NCI-H526 (cell line): ENCODE measurements at places on chromosomes 16 and 17.

DNA sequence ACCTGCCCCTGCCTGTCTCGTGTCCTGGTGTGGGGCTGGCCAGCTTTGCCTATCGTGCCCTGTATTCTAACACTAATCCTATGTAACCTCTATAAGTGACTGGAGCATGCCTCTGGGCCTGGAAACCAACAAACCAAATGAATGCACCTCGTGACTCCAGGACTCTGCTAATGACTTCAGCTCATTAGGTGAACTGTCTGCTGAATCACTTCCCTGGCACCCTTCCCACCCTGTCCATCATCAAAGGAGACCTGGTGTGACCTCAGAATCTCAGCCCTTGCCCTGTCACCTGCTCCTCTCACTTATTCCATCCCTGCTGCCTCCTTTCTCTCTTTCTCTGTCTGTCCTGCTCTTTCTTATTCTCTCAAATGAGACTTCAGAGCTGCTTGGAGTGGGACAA is 322.4 kb downstream of the CBLN1 start:
- no peak for DNase-seq

- no peak for DNase-seq
Measured at GRCh38 chr17:31744511-31744951, 114.5 kb downstream of the COPRS start.

- DNase-seq, result no peak
Measured at GRCh38 chr16:85416228-85417109, 196.7 kb upstream of the GSE1 start.

DNA sequence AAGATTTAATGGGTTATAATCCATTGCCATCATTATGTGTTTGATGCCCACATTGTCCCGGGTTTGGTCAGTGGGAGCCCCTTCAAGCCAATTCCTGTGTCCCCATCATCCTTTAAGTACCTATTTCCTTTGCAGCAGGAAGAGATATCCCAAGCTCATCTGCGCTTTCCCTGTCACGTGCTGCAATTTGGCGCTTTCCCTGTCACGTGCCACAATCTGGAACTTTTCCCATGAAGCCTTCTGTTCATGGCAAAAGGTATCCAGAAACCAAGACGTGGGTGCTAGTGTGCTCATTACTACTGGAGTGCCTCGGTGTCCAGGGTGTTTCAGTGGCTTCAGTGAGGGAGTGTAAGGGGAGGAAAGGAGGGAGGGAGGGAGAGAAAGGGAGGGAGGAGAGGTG is 168.5 kb downstream of the NPIPB11 start:
- DNase-seq, result no peak

DNA sequence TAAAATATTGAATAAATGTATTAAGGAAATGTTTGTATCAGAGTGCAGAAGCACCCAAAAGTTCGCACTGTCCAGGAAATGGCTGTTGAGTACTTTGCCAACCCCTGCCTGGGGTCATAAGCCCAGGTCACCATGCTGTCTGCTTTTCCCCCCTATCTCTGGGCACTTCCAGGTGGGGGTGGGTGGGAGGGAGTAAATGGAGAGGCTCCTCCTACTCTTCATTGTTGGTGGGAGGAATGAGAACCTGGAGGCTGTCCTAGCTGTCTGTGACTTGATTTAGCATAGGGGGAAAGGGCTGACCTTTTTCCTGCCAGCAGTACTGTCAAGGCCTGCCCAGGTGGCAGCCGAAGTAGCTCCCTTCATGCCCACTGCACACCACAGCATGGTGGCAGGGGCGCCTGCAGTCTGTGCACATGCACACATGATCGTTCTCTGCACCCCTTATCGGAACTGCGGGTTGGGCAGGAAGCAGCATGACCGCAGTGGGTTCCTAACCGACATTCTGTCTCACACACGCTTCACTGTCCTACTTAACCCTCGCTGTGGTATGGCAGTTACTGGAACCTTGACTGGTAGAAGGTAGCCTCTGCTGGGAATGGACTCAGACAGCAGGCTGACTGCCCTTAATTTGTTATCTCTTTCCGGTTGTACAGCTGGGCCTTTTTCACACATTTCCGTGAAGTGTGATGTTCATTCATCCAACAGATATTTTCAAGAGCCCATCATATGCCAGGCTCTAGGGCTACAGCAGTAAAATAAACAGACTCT is 41.5 kb downstream of the LDHD start:
- no peak for DNase-seq

GRCh38 chr17:8825802-8826201 is 26.6 kb upstream of the MFSD6L start:
- no peak for DNase-seq

DNA sequence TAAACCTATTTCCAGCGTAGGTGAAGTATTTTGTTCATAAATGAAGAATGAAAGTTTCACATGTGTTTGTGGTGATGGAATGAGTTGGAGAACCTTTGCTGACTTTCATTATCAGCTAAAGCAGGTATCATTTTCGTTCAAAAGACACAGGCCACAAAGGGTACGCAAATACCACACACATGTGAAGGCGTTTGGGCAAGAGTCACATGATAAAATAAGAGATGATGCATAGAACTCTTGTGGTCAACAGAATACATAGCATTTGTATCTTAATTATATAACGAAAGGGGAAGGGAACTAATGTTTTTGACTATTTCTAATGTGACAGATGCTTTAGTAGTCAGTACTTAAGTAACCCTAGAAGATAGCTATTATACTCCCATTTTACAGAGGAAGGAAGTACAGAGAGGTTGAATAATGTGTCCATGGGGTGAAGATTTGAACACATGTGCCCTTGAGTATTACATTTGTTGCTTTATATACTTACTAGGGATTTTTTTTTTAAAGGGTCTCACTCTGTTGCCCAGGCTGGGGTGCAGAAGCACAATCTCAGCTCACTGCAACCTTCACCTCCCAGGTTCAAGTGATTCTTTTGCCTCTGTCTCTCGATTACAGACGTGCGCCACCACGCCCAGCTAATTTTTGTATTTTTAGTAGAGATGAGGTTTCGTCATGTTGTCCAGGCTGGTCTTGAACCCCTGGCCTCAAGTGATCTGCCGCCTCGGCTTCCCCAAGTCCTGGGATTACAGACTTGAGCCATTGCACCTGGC is 4.8 kb downstream of the RPA1 start:
- DNase-seq, result no peak

DNA sequence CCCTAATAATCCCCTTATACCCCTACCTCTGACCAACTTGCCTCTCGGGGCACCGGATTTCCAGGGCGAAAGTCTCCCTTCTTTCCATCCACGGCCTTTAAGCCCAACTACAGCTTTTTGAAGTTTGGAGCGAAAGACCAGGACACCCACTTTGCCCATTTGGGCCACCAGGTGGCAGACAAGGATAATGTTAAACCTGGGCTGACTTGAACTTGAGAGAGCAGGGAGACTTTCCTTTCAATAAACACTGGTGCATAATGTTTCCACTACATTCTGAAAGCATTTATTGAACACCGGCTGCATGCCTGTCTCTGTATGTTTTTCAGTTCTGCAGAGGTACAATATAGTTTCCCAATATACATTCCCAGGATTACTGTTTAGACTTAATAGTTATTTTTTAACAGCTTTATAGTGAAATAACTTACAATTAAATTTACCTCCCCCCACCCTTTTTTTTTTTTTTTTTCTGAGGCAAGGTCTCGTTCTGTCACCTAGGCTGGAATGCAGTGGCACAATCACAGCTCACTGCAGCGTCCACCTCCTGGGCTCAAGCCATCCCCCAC is 6.9 kb upstream of the CES3 start:
- DNase-seq, result peak; percentile 37

GRCh38 chr17:44604768-44605485 is 47.6 kb downstream of the FZD2 start:
- DNase-seq, result no peak

DNA sequence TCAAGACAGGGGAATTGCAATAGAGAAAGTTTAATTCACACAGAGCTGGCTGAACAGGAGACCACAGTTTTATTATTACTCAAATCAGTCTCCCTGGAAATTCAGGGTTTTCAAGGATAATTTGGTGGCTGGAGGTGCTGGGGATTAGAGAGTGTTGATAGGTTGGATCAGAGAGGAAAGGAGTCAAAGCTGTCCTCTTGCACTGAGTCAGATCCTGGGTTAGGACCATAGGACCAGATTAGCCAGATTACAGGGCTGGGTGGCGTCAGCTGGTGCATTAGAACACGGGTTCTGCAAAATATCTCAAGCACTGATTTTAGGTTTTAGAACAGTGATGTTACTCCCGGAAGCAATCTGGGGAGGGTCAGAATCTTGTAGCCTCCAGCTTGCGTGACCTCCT is 1.8 kb upstream of the NSMCE1 start:
- no peak for DNase-seq

DNA sequence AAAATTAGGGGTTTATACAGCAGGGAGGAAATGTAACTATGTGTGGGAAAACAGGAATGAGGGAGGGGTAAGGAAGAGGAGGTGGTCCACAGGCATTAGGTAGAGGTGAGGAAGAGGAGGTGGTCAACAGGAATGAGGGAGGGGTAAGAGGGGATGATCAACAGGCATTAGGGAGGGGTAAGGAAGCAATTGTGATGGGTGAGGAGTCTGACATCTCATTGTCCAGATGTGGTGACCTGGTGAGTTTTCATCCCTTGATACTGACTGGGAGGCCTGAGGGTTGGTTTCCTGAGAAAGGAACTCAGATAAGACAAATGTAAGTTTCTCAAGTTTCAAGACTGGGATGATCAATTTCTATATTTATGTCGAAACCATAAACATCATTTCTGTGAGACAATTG is 206.2 kb upstream of the C16orf82 start:
- DNase-seq, result no peak

DNA sequence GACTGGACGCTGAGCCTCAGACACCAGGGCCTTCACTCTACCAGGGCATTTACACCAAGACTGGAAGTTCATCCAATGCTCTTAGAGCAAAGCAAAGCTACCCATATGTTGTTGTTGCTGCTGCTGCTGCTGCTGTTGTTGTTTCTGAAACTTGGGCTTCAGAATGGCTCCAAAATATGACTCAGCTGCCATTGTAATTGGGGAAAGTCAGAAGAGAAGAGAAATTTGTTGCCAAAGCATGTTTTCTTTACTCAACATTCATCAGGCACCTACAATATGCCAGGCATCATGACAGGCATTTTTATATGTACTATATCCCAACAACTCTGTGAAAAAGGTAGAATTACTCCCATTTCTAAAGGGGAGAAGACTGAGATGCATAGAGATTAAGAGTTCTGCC is 11.9 kb downstream of the KRT32 start:
- no peak for DNase-seq

- peak; percentile 78 for DNase-seq
Measured at GRCh38 chr17:68205808-68206720, 41.8 kb upstream of the AMZ2 start.
